ENCODE measurements at places on chromosomes 2 and 18.

GRCh38 chr2:50712569-50712968 is 319.4 kb downstream of the NRXN1 start:
- no peak for DNase-seq

GRCh38 chr2:11356764-11357163 is 12.3 kb upstream of the ROCK2 start:
- DNase-seq: no peak

DNA sequence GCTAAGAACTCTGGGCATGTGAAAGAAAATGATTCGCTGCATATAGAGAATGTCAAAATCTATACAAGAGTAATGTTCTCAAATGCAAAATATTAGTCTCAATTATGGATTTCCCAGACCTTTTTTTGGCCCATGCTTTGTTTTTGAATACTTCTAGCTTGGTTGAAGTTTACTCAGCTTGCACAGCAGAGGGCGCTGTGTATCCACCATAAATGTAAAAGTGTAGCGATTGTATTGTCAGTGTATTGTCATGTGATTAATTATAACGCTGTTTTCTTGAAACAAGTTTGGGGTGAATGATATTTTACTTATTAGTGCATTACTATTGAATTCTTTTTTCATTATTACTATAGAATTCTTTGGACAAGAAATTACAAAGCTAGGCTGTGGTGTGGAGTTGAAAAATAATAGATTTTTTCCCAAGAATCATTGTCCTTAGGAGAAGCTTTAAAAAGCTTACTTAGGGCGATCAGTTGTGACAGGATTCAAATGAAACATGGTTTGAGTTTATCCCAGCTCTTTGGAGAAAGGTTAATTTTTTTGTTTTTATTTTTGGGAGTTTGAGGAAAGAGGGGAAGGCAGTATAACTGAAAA is 98.3 kb downstream of the PIK3C3 start:
- peak; percentile 58 for DNase-seq

DNA sequence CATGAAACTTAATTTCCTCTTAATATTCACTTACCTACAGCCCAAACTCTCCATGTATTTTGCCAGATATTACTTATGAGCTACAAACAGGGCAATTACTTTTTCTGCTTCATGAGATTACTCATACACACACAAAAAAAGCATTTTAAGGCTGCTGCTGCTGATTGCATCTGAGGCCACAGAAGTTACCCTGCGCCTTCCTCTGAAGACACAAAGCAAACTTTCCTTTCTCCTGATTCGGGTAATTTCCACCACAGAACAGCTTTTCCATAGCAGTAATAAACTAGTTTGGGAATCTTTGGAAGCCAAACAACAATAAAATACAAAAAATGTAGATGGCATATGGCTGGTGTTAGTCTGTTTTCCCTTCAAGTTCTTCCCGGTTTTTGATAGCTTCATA is 6.2 kb downstream of the TTC32 start:
- no peak for DNase-seq

GRCh38 chr2:100260712-100261620 is 61.3 kb downstream of the LONRF2 start:
- DNase-seq: no peak

DNA sequence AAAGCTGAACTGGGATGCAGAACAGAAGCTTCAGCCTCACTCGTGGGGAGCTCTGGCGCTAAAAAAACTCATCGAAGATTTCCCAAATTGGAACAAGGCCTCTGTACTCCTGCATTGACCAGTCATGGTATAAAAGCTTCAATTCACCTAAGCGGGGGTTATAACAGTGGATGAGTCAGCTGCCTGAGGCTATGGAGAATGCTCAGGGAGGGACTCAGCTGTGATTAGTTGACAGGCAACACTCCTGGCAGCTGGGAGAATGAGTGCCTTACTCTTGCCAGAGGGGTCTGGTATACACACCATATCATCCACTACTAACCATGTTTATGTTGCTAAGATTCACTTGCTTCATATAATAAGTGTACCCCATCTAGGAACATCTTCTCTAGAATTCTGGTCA is 350.6 kb upstream of the VRK2 start:
- peak; percentile 8 for DNase-seq

- no peak for DNase-seq
These were observed 39.7 kb upstream of the CWC22 start for GRCh38 chr2:180046776-180047175.

DNA sequence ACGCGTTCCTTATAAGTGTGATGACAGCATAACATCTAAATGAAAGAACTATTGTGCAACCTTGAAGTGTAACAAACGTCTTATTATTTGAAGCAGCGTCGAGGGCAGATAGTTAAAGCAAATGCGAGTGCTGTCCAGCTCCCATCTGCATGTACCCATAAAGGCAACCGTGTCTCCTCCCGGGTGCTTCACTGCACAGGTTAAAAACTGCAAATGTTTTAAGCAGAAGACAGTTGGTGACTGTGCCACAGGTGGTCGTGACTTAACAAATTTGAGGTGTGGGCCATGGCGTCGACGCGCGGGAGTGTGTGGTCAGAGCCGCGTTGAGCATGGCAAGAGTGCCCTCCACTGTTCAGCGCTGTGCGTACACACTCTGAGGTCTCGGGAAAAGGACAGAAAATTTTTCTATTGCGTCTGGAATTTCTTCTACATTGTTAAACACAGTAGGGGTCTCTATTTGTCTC is 6.4 kb downstream of the SALL3 start:
- DNase-seq: no peak

DNA sequence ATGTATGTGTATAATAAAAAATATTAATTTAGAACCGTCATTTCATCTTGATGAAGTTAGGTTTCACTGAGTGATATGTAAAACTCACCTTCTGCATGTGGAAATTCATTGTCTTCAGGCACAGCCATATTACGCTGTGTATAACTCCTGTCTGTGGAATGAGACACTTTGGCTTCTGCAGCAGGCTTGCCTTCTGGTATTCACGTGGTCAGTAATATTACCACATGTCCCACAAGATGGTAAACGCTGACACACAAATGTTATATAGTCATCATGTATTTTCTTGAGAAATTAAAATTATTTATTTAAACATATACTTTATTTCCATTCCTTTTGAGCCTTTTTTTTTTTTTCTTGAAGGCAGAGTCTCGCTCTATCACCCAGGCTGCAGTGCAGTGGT is 25.1 kb upstream of the AAK1 start:
- no peak for DNase-seq

- no peak for DNase-seq
These were observed 96.6 kb downstream of the INHBB start for GRCh38 chr2:120442541-120442922.

- DNase-seq: no peak
These were observed 9.1 kb upstream of the C1GALT1C1L start for GRCh38 chr2:43685357-43685756.

- DNase-seq: no peak
These were observed 72.3 kb downstream of the CMPK2 start for GRCh38 chr2:6793371-6793770.

GRCh38 chr18:32298171-32298667 is 108.4 kb downstream of the MEP1B start:
- no peak for DNase-seq

DNA sequence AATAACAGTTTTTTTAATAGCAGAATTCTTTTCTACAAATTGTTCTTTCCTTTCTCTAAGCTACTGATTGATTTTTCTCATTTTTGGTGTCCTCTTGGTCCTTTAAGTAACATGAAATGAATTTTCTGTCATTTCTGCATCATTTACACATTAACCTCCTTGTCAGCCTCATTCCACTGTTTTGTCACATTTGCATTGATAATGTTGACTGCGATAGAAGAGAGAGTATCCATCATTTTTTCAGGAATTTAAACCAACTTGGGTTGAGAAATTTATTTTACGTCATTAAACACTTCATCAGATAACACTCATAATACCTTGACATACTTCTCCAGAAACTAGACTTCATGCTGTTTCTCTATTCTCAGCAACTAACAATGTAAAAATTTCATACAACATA is 422.2 kb downstream of the LRRTM4 start:
- no peak for DNase-seq

DNA sequence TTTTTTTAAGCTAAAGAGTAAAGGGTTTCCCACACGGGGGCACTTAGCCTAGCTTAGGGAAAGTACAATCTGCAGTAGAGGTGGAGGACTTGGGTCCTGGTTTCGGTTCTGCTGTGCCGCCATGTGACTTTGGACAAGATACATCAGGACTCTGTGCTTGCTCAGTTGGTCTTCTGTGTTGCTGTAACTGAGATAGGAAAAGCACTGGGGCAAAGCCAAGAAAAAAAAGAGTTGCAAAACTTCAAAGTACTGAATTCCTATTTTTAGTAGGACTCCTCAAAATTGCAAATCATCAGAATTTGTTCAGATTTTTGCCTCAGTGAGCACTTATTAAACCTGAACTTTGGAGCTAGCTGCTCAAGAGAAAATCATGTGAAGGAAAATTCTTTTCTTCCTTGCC is 96.3 kb upstream of the STON1 start:
- DNase-seq: no peak

GRCh38 chr2:173193925-173194324 is 118.3 kb downstream of the MAP3K20 start:
- no peak for DNase-seq

- DNase-seq: no peak
These were observed 15.6 kb upstream of the FHOD3 start for GRCh38 chr18:36281936-36282335.

- DNase-seq: no peak
These were observed 357.5 kb upstream of the ID2 start for GRCh38 chr2:8324164-8324856.

- no peak for DNase-seq
These were observed 51.4 kb downstream of the SPATS2L start for GRCh38 chr2:200357845-200358244.

DNA sequence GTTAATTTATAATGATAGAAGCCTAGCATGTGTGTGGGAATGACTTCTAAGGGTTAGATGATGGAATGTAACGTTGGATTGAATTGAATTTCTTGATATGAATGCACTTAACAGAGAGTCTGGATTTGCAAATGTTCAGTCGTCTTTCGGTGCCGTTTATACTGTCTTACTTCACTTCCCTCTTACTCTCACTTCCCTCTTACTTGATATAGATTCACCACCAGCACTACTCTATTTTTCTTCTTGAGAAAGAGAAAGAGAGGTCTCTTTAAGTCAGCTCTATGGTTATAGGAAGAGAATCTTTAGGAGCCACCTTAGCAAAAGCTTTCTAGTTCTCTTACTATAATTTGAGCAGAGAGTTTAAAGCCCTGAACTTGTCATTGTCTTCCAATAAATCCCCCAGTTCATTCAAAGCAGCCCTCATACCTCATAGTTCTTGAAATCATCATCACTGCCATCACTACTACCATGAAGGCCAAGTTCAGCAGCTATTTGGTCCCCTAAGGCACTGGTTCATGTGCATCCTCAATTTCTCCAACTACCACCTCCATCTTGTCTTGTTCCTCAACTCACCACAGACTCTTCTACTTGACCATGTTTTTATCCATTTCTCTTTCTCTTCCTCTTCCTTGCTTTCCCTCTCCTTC is 501.7 kb upstream of the TCF4 start:
- no peak for DNase-seq

DNA sequence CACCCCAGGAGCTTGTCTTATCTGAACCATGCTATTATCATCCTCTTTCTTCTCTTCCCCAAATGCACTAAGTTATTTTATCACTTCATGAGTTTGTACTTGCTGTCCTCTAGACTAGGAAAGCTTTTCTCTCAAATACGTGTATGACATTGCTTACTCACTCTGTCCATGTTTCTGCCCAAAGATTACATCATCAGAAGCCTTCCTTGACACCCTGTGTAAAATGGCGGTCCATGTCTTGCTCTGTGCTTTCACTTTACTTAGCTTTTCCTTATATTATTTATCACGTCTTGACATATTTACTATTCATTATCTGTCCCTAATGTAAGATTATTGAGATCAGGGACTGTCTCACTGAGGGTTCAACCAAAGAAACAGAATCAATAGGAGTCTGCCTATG is 196.1 kb upstream of the ZEB2 start:
- no peak for DNase-seq

DNA sequence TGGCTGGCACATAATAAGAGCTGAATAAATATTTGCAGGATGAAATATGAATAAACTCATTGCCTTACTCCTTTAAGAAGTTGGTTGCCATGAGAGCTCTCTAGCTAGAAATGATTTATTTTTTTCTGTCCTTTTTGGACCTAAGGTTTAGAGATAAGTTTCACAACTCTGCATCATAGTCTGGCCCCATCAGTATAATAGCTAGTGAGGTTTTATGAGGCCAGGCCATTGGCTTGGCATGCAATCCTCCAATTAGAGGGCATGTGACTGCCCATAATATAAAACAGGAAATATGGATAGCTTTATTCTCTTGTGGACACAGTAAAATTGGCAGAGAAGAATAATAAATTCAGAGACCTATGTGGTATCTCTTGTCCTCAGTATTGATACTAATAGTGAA is 26.2 kb upstream of the INSIG2 start:
- DNase-seq: no peak

- no peak for DNase-seq
These were observed 58.7 kb downstream of the HK2 start for GRCh38 chr2:74892609-74893008.

DNA sequence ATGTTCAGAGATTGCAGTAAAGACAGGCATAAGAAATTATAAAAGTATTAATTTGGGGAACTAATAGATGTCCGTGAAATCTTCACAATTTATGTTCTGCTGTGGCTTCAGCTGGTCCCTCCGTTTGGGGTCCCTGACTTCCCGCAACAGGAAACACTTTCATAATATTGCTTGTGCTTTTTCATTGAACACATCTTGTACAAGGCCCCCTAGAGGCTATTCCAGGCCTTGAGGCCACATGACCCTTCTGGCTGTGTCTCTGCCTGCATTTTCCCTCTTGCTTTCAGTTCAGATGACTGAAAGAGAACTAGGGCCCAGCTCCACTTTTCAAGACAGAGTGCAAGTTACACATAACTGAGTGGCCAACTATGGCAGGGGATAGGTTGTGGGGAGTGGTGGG is 164.1 kb downstream of the TMEM247 start:
- DNase-seq: no peak

- DNase-seq: no peak
These were observed 7.8 kb downstream of the SCYGR2 start for GRCh38 chr2:227606476-227606875.

- DNase-seq: no peak
These were observed 78.6 kb upstream of the FN1 start for GRCh38 chr2:215514516-215514915.

DNA sequence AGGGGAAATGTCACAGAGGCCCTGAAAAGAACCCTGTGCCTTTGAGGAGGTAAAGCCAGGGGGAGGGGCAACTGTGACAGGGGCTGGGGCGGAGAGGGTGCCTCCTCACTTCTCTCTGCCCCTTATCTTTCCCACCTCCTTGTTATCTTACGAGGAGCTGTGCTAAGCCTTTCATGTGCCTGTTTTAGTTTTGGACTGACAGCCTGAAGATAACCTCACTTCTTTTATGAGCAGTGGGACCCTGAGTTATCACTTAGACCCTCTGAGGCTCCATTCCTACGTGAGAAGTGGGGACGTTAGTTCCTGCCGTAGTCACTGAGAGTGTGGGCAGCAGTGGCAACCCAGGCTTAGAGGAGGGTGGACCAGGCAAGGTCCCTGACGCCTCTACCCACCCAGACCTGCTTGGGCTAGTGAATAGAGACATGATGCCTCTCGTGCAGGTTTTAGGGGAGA is 39.5 kb upstream of the LBH start:
- no peak for DNase-seq

All from LoVo (cell line).